ENCODE measurements at places on chromosomes 2 and 18.
A peak's percentile ranks its signal among the peaks of the same experiment; 100 is the strongest.

DNA sequence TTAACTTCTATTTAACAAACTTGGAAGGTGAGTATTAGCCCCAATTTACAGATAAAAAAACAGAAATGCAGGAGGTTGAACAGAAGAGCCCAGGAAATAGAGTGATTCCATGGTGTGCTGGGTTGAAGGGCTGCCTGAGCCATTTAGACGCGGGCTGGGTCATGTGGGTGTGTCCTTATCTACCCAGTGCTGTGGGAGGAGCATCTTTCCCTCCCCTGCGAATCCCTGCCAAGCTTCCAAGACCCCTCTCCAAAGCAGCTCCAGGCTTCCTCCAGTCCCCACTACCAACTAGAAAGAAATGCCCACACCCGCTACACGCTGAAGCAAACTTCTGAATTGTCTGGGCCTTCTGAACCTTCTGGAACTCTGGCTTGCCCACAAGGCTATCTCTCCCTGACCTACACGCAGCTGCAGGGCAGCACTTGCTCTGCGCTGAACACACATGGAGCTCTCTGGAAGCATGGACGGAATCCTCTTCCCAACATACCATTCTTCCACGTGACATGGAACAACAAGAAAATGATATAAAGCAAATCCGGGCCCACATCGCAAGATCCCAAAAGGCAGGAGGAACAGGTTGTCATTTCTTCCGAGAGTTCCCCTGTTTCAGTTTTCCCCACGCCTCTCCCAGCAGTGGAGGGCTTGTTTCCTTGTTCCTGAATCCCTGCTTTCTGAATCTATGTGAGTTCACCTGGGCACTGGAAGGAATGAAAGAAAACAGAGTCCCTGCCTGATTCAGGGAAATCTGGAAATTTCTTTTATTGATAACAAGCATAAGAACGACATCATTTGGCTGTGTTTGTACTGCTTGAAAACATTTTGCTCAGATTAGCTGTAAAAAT, 562.7 kb upstream of the ID2 start:
- no peak for DNase-seq

- no peak for DNase-seq
These were observed 41.4 kb upstream of the RNU4ATAC start for GRCh38 chr2:121489284-121489683.

GRCh38 chr18:50169149-50169548, 25.8 kb downstream of the MYO5B start:
- DNase-seq, result no peak

GRCh38 chr2:35873921-35874320, 481.7 kb upstream of the CRIM1 start:
- no peak for DNase-seq

- no peak for DNase-seq
These were observed 114.1 kb upstream of the MYCN start for GRCh38 chr2:15826273-15826717.

DNA sequence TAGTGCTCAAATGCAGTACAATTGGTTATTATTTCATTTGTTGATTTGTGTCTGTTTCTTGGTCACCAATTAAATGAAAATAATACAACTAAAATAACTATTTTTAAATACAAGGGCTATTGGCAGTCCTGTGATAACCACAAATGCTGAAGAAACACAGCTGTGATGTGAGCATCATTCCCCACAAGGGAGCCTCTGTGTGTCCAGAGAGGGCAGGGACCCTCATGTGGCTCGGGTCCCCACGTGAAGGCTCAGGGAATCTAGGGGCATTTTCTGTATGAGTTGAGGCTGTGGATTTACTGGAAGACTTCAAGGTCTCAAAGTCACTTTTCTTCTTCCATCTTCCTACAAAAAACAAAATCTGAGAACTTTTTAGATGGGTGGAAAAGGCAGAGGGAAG, 316.1 kb upstream of the RAB12 start:
- DNase-seq, result no peak

- DNase-seq, result no peak
These were observed 235.1 kb downstream of the SEPTIN10 start for GRCh38 chr2:109378682-109379081.

DNA sequence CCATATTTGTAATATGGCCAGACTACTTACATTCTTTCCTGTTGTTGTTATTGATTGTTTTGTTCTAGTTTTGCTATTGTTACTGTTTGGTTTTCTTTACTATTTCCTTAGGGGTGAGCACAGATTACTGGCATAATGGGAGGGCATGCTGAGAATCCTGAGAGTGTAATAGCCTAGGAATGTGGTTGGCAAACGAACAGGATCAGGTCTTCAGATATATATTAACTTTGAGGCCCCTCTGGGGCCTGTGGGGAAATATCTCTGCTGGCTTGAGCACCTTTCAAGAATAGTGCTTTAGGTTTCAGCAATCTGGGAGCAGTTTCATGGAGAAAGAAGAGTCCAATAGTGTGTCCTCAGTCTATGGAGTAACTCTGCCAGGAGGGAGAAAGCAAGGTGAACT, 144.4 kb downstream of the THSD7B start:
- DNase-seq, result peak; percentile 4

DNA sequence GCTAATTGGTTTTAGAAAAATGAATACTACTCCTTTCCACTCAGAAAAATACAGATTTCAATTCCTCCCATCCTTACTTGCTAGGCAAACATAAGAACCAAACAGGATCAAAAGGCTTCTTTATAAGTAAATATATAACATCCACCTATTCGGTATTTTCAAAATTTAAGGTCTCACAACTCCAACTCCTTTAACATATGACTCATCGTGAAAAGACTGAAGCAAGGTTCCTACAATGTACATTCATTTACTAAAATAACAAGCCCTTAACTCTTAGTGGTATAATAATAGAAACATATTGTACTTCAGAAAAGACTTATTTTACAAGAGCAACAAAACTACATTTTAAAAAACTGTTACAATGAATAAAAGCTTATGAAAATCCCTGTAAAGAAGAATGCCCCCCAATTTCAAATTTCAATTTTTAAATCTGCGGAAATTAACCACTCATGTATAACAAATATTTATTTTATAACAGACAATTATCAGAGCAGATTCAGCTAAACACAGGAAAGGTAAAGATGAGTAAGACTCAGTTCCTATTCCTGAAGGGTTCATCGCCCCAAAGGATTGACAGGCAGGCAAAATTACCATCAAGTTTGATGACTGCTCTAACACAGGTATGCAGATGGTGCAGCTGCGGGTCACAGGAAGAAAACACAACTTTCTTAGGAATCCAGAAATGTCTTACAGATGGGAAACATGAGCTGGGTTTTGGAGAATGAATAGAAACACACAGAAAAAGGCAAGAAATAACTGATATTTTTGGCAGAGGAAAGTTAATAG, 96.4 kb downstream of the COBLL1 start:
- DNase-seq, result no peak

GRCh38 chr18:47254341-47254939, 3.0 kb upstream of the SKOR2 start:
- DNase-seq, result no peak

DNA sequence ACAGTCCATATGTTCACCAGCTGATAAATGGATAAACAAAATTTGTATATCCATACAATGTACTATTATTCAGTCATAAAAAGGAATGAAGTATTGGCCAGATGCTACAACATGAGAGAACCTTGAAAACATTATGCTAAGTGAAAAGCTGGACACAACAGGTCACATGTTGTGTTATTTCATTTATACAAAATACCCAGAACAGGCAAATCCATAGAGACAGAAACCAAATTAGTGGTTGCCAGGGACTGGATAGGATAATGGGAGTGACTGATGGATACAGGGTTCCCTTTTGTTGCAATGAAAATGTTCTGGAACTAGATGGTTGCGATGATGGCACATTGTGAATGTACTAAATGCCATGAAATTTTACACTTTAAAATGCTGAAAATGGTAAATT, 10.2 kb upstream of the PCARE start:
- no peak for DNase-seq

DNA sequence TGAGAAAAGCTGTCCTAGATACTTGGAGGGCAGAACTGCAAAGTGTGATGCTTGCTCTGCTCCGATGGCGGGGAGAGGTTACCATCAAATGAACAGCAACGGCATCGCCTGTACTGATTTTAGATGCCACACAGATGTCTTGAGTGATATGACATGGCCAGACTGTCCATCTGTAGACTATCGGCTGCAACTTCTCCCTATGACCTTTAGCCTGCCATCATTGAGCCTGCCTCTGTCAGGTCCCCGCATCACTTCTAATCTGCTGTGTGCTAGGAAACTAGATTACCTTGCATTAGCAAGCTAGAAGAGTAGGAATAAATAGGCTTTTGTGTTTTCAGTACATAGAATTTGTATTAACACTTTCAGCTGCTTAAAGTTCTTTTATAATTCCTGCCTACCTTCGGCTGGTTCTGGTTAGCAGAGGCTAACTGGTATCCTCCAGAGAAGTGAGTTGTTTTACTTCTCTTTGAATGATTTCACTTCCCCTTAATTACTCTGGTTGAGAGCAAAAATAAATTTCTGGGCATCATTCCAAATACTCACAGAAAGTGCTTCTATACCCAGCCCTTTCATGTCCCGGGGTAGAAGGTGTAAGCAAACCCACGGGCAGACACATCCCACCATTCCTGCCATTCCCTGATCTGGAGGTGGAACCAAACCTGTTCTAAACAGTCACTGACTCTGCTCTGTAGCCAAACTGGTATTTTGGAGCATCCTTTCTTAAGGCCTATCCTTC, 24.0 kb downstream of the GAREM2 start:
- no peak for DNase-seq

DNA sequence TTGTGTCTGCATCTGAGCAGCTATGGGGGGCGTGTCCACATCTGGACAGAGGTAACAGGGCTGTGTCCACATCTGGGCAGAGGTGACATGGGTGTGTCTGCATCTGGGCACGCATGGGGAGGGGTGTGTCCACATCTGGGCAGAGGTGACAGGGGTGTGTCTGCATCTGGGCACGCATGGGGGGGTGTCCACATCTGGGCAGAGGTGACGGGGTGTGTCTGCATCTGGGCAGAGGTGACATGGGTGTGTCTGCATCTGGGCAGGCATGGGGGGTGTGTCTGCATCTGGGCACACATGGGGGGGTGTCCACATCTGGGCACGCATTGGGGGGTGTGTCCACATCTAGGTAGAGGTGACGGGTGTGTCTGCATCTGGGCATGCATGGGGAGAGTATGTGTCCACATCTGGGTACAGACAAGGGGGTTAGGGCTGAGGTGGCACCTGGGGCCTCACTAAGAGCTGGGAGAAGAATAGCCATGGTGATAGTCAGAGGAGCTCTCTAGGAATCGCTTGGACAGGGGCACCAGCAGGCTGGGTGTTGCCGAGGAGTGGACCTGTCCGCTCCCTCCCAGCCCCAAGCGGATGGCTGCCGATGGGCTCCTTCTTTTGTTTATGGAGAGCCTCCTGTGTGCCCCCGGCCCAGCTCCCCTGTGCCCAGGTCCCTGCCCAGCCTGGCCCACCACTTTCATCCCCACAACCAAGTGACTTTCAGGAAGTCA, 177.8 kb downstream of the EIPR1 start:
- DNase-seq, result no peak

DNA sequence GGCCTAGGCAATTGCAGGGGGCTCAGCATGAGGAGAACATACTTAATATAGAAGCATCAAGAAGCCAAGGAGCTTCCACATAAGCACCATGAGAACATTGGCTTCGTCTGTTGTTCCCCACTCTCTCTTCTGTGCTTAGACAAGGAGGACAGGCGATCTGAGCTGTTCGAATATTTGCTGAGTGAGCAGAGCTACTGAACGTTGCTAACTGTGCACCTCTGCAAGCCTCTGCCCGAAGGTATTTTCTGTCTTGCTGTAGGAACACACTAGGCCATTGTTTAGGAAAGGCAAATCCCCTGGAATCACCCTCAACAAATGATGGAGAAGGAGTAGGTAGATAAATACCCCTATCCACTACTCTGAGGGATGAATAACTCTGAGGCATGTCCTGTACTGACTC, 813.8 kb downstream of the DCC start:
- no peak for DNase-seq

DNA sequence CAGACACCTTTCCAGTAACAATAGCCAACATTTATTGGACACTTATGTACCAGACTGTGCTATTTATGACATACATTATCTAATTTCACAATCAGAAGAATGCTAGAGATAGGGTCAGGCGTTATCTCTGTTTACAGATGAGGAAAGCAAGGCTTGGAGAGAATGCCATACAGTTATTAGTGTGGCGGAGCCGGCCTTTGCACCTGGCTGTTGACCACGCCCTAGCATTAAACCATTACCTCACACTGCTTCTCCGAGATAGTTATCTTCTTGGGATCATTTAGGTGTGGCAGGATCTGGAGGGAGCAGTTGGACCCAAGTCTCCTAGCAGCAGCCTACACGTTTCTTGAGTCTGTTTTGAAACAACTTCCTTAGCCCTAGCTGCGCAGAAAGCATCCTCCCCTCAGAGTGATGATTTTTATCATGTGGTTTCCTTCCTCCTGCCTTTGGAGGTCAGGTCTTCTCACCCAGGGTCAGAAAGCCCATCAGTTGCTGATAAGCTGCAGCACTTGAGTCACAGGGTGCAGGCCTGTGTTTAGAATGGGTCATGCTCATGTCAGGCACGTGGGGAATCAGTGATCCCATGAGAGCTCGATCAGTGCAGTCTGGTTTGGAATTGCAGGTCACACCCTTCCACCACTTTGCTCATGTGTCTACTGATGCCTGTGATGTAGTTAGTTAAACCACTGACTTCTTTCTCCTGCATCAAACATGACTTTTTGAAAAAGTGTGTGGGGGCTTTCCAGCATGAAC, 118.2 kb downstream of the SPTBN1 start:
- no peak for DNase-seq

- no peak for DNase-seq
These were observed 61.6 kb upstream of the CYRIA start for GRCh38 chr2:16727256-16727655.

- no peak for DNase-seq
These were observed 287.0 kb upstream of the CXCR4 start for GRCh38 chr2:136404925-136405324.

GRCh38 chr18:74631623-74632350, 34.1 kb downstream of the ZNF407 start:
- DNase-seq, result no peak

DNA sequence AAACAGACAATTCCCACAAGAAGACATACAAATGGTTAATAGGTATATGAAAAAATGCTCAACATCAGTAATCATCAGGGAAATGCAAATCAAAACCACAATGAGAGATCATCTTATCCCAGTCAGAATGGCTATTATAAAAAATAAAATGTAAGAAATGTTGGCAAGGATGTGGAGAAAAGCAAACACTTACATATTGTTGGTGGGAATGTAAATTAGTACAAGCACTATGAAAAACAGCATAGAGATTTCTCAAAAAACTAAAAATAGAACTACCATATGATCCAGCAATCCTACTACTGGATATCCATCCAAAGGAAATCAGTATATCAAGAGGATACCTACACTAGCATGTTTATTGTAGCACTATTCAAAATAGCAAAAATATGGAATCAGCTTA, 186.6 kb downstream of the NOL4 start:
- no peak for DNase-seq

DNA sequence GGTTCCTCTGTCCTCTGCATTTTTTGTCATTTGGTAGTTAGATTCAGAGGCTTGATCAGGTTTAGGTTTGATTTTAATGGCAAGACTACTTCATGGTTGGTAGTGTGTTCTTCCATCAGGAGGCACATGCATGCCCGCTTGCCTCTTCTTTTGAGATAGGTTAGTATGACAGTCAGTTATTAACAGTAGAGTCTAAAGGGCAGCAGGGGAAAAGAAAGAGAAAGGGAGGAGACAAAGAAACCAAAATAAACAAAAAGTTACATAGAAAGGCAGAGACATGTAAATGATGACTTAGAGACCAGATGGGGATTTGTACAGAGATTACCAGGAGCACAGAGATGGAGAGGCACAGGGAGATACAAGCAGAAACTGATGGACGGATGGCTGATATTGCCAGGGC, 10.2 kb upstream of the RMP24 start:
- DNase-seq, result no peak

Data from HS-27A (cell line).